ENCODE measurements at places on chromosomes 13 and 19.

- no peak for DNase-seq
Observed at GRCh38 chr19:8884416-8884815, 52.2 kb downstream of the MBD3L1 start.

DNA sequence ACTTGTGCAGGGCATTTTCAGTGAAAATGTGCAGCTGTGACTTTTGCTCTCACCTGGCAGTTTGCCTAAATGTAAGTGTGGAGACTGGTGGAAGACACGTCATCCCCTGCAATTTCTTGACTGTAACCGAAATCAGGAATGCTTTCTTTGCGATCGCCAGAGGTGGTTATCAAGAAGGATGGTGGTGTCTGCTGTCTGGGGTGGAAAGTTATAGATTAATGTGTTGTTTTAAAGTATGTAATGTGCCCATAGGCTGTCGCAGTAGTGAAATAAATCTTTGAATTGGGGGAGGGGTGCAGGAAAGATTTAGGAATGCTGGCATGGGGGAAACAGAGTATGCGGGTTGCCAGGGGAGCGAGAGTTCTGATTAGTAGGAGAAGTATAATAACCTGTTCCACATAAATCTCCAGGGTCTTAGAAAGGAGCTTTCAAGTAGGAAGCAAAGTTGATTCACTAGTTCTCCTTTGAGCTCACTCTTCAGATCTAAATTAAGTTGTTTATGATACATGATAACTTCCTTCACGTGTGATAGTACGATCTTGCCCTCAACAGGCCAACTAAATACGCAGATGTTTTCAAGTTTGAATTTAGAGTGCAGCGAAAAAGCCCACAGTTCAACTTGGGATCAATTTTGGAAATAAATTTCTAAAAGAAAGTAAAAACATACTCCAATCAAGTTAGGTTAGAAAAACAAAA lies 1520.0 kb upstream of the SLC10A2 start:
- DNase-seq: no peak

GRCh38 chr13:54366728-54367127 lies 1338.1 kb downstream of the OLFM4 start:
- DNase-seq: no peak

GRCh38 chr19:8731428-8732169 lies 10.2 kb downstream of the OR2Z1 start:
- DNase-seq: no peak

- peak; percentile 37 for DNase-seq
Observed at GRCh38 chr13:78700121-78700910, 41.4 kb upstream of the OBI1 start.

DNA sequence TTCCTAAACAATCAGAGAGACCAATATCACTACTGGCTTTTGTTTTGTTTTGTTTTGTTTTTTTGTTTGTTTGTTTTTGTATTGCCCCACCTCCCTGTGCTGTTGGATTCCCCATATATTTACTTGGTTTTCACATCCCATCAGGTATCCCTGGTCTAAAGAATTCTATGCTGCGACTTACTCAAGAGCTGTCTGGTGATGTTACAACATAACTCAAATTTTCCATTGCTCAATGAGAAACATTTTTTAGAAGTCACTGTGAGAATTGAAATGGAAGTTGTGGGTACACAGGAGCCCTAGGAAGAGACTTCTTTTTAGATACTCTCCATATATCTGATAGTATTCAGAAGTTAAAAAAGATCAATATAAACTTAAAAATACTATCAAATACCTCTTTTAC lies 181.4 kb downstream of the KLF5 start:
- no peak for DNase-seq

DNA sequence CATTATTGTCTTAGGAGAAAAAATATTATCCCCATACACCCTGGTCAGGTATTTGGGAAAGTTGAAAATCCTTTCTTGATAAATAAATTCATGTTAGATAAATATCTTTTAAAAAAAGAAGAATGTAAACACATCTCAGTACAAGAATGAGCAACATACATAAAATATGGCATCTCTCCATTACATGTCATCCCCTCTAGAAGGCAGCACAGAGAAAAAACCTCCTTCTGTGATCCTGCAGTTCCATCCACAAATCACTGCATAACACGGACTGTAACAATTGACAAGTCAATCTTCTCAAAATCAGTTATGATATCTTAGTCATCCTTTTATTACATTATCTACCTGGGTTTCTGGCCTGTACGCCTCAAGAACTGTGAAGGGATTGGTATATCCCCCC lies 683.9 kb upstream of the KLHL1 start:
- DNase-seq: no peak

DNA sequence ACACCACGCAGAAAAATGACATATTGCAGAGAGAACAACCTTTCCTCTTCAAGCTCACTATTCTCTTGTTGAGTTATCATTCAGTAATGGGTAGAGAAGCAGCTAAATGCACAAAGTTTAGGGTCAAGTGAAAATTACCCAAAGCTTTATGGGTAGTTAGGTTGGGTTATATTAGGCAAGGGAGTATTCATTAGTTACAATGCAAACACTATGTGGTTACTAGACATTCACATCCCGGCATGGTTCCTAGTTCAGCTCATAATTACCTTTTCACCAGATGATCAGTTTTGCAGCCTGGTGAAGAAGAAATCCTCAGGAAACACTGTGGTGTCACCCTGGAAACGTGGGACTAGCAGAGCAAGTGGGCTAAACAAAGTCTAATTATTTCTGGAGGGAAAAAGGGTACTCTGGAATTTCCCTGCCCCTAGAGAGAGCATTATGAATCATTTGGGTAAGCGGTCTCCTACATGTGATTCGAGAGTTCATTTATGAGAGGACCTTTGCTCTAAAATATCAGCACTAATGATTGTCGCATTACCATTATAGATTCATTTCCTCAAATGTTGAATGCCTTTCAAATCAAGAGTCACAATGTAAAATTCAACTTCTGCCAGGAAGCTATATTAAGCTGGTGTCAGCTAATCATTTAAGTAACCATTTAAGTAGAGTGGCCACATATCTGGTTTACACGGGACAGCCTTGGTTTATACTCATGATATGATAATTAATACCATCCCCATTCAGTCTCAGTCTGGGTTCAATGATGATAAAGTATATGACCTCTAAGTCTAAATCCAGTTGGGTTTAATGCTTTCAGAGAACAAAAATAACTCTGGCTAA lies 1208.0 kb downstream of the DIAPH3 start:
- peak; percentile 32 for DNase-seq

- peak; percentile 67 for DNase-seq
Observed at GRCh38 chr13:51942189-51942588, 69.1 kb downstream of the ATP7B start.

DNA sequence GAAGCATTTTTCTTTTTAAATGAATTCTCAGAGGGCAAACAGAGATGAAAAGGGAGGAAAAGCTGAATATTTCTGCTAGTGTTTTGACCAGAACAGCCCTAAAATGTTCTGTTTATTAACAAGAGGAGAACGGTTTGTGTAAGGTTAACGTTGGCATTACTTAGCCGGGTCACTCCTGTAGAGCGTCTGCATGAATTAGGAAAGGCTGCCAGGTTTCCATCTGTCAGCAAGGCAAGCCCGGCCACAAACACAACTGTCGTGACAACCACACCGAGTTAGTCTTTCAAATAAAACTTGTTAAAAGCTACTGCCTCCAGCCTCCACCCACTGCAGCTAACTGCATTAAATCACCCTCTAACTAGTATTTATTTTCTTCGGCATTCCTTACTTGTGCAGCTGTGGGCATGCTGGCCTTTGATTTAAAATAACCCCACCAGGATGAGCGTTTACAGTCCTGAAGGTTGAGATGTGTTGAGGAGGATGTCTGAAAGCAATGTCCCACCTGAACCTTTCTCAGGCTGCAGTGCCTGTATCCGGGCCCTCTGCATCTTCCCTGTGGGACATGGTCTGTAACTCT lies 527.9 kb downstream of the FGF9 start:
- no peak for DNase-seq

GRCh38 chr19:45059258-45059965 lies 16.9 kb downstream of the ZNF296 start:
- peak; percentile 46 for DNase-seq

GRCh38 chr13:24718192-24718965 lies 38.2 kb downstream of the ATP12A start:
- DNase-seq: no peak

- no peak for DNase-seq
Observed at GRCh38 chr19:50328873-50329145, 368 bp downstream of the KCNC3 start.

GRCh38 chr19:3176715-3177501 lies 1.7 kb upstream of the S1PR4 start:
- no peak for DNase-seq

- no peak for DNase-seq
Observed at GRCh38 chr13:30021611-30022010, 171.2 kb upstream of the UBL3 start.

GRCh38 chr19:46718934-46719622 lies 2.2 kb upstream of the PRKD2 start:
- DNase-seq: no peak

- no peak for DNase-seq
Observed at GRCh38 chr19:38022791-38023670, 116.0 kb downstream of the SIPA1L3 start.

DNA sequence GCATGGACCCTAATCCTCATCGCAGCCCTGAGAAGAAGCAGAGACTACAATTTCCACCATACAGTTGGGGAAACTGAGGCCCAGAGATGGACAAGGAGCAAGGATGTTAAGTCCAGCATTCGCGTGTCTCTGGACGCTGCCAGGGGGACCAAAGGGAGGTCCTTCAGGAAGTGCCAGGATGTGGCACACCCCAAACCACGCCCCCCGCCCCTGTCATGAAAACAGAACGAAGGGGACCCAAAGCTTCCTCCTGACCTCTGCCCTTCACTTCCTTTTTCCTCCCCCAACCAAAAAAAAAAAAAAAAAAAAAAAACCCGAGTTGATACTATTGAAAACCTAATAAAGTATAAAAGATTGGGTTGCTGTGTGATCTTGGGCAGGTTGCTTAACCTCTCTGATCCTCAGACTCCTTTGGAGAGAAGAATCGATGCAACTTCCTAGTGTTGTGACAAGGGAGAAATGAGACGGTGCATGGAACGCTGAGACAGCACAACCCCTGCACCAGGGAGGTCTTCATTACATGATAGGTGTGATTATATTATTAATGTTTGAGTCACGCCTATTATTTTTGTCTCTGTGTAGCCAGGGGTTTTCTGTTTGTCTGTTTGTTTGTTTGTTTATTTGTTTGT lies 2.7 kb upstream of the ZBTB7A start:
- DNase-seq: no peak

DNA sequence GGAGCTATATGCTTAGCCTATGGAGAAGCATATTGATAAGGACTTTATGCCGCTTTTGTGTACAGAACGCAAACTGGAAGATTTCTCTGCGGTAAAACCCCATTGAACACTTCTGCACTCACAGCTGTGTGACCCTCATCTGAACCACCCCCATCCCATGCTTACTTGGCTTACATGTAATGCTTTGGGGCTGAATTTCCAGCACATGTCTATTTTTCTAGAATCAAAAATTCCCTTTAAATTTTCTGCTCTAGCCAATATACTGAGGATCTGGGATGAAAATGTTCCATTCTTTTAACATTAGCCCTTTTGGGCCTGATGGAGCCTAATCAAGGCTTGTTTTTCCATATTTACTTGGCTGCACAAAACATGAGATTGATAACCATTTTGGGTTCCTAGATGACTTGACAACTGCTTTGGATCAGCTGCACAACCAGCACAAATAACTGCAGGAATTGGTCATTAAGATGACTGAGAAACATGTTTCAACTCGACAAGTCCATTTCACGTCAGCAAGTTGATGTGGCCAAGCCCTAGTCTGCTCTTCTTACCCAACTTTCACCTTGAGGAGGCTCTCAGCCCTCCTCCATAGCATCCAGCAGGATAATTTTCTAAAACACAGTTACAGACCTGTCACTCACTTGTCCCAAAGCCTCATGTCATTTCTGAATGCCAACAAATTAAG lies 52.4 kb downstream of the TNFSF11 start:
- no peak for DNase-seq

GRCh38 chr19:5718037-5718578 lies 1.8 kb downstream of the LONP1 start:
- no peak for DNase-seq

- no peak for DNase-seq
Observed at GRCh38 chr13:97221046-97221445, 1.1 kb upstream of the MBNL2 start.

DNA sequence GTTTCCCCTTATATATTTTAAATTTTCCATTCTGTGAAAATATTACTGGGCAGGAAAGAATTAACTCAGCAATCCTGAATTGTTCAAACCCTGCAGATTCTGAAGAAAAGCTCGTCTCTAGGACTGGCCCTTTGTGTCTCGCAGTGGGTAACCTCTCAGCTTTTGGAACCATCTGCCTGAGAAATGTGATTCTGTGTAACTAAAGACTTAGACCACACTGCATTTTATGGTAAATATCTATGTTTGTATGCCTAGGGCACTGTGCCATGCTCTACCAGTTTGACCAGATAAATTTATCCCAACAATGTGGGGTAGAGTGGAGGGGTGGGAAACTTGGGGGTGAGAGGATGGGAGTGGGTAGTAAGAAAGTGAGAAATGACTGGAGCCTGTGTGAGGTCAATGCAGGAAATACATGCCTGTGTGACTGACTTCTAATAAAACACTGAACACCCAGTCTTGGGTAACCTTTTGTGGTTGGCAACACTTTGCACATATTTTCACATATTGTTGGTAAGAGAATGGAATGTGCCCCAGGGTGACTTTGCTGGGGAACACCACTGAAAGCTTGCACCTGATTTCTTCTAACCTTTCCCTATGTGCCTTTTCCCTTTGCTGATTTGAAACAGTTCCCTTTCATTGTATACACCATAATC lies 1181.9 kb downstream of the OLFM4 start:
- no peak for DNase-seq

- DNase-seq: no peak
Observed at GRCh38 chr13:102962430-102962829, 103.8 kb downstream of the SLC10A2 start.

- DNase-seq: no peak
Observed at GRCh38 chr13:31476753-31477152, 262.6 kb upstream of the RXFP2 start.

DNA sequence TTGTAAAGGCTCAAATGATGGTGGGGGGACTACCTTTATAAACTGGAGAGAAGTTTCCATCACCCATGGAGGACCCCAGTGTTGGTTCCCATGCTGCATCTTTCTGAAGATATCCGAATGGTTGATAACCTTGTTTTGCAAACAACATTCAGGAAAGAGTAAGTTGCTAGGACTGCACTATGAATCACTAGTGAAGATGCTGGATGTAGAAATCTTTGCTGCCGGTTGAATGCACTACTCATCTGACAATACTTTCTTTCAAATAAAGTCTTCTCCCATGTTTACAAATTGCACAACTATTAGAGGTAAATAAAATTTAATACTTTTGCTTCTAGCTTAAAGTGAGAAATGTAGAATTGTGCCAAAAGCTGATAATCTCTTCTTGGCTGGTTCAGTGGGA lies 198.4 kb upstream of the SLITRK6 start:
- DNase-seq: no peak

- no peak for DNase-seq
Observed at GRCh38 chr13:44363631-44364344, 9.8 kb upstream of the SERP2 start.

- no peak for DNase-seq
Observed at GRCh38 chr19:49507803-49508494, 4.5 kb upstream of the FCGRT start.

Measured in COR-L47 (cell line).